ENCODE measurements at places on chromosomes 5 and 9.

- DNase-seq: no peak
These were observed 78.2 kb downstream of the CYFIP2 start for GRCh38 chr5:157343842-157344790.

DNA sequence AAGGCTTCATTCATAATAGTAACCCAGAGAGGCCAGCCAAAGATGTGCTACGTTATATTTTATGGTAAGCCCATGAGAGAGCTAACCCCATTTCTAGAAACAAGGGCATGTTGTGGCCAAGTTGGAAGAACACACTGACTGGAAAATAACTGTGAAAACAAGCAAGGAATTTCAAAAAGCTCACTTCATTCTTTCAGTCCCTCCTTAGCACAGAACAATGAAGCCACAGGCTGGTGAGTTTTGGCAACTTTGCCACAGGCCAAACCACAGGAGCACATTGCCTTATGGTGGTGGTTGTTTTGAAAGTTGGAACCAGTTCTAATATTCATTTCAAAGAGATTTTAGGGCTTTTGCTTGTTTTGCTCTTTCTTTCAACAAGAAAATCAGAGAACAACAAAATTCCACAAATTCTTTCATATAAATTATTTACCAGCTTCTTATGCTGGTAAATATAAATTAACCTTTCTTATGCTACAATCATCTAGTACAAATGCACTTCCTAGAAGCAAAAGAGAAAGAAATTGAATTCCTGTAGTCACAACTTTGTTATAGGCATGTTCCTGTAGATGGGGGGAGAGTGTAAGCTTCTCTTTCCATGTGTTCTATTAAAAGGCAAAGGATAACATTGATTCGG lies 225.4 kb upstream of the RFX3 start:
- no peak for DNase-seq

GRCh38 chr5:72167804-72168203 lies 60.5 kb downstream of the MAP1B start:
- DNase-seq: no peak

DNA sequence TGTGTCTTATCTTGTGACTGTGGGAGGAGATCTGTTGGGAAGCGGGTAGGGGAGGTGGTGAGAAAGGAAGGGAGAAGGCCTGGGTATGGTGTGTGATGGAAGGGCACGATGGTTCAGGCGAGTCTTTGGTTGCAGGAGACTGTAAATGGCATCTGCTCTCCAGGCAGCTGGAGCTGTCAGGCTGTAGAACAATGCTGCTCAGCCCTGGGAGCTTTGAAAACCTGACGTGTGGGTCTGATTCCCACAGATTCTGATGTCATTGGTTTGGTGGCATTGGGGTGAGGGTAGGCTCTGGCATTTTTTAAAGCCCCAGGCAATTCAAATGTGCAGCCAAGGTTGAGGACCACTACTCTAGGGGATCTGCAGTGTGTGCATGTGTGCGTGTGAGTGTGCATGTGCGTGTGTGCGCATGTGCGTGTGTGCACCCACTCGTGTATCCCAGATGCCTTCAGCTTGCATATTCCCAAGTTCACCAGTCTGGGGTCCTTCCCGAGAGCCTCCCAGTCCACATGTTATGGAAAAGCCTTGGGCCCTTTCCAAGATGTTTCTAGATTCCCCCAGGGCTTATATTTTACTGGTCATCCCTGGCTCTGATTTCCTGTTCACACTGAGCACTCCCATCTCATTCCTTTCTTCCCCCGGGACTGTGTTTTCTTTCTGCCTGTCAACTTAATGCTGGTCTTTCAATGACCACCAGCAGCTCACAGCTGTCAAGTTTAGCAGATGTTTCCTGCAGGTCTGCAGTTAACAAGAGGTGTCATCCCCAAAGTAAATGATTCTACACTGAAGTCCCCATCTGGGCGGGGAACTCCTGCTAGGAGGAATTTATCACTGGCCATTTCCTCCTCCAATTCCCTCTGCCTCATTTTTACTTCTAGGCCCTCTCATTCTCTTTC lies 34.0 kb downstream of the BOD1 start:
- DNase-seq: no peak

DNA sequence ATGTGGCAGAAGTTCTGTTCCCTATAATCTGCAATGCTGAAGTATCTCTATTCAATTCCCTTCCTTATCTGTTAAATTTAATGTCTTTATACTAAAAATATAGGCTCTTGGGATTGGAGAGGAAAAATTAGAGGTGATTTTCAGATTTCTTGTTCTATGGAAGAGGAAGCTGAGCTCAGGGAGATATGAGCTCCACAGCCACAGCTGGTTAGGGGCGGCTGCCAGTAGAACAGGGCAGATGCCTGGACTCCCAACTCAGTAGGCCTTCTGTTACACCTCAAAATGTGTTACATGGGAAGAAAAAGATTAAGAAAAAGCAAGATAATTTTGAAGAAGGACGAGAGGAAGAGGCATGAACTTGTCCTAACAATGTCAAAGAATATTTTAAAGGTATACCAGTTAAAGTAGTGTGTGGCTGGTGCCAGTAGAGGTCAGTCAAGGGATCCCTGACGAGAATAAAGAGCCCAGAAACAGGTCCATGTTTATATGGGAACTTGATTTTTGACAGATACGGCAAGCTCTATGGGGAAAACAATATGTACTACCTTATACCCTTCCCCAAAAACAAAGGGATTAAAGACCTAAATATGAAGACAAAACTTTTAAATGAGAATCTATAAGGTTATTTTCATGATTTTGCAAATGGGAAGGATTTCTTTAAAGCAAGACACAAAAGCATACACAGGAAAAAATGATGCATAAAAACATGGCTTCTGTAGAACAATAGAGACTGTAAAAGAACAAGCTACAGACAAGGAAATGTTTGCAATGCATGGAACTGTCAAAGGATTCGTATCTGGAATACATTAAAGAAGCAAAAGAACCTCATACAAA lies 28.7 kb downstream of the DNAJC21 start:
- no peak for DNase-seq

DNA sequence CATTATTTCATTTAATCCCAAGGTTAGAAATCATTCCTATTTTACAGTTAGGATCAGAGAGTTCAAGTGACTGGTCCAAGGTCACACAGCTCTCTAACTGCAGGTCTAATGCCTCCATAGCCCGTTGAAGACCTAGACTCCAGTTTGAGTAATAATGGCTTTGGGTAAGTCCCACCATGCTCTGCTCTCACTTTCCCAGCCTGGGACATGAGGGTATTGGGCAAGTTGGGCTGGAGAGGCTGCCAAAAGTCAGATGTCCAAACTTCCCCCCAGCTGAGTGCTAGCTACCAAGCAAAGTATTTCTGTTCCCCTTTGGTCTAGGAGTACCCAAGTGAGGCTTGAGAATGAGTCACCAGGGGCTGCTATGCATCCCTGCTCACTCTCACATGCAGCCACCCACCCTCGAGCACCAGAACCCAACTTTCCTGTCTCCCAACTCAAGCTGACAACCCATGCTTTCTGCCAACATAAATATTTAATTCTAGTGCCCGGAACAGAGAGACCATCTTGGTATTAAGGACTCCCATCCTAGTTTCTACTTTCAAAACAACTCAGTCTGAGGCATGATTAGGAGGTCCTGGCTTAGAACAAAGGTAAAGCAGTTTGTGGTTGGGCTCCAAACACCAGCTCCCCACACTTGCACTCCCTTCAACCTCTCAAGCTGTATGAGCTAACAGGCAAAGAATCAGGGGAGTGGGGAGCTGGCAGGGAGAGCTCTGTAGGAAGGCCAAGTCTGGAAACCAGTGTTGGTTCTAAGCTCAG lies 236.5 kb upstream of the TRIM32 start:
- no peak for DNase-seq

- DNase-seq: no peak
These were observed 18.4 kb upstream of the VPS13A start for GRCh38 chr9:77158772-77159513.

GRCh38 chr5:1358726-1359025 lies 13.8 kb upstream of the CLPTM1L start:
- no peak for DNase-seq

DNA sequence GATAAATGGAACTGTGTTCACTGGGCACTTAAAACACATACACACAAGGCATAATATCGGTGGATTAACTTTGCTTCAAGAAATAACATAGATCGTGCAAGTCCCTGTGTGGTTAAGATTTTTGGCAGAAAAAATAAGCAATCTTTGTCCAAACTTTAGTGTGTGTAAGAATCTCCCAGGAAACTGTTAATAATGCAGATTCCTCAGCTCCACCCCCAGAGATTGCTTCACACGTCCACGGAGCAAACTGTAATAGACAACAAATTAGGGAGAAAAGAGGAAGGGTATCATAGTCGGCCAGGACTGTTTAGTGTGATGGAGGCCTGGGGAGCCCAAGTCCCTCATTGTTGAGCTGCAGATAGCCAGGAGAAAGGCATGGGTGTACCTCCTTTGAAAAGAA lies 84.8 kb downstream of the PJA2 start:
- no peak for DNase-seq

DNA sequence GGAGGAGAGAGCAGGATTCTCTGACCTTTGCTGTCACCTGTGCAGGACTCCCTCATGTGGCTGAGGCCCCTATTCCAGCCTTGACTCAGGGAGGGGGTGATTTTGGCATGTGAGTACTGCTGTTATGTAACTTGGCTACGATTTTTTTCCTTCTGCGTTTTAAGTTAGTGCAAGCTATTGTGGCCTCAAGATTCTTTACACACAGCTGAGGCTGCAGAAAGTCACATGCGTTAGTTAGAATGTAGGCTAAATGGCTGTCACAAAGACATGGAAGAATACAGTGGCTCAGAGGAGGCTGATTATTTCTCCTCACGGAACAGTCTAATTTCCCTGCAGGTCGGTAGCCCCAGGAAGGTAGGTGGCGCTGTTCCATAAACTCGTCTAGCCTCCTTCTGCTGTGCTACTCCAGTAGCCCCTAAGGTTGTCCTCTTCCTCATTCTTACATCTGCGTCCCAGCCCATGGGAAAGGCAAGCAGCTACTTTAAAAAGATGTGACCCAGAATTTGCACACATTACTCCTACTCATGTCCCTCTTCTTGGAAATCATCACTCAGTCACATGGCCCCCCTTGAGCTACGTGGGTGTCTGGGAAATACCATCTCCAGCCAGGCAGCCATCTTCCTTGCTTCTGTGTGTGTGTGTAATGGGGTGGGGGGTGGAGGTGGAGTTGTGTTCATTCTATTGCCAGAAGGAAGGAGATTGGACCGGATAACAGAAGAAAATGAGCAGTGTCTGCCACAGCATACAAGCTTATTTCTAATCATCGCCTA lies 486.6 kb downstream of the CCDC171 start:
- DNase-seq: no peak

GRCh38 chr5:144088206-144089064 lies 82.0 kb downstream of the YIPF5 start:
- no peak for DNase-seq

- no peak for DNase-seq
These were observed 66.8 kb downstream of the TSPAN17 start for GRCh38 chr5:176714067-176714466.

GRCh38 chr5:159990506-159990905 lies 18.4 kb upstream of the TTC1 start:
- no peak for DNase-seq

GRCh38 chr9:101966691-101967090 lies 228.2 kb upstream of the GRIN3A start:
- DNase-seq: no peak

- no peak for DNase-seq
These were observed 208.9 kb downstream of the VPS13A start for GRCh38 chr9:77386187-77386586.

GRCh38 chr9:85994191-85994590 lies 53.2 kb downstream of the NAA35 start:
- DNase-seq: no peak

DNA sequence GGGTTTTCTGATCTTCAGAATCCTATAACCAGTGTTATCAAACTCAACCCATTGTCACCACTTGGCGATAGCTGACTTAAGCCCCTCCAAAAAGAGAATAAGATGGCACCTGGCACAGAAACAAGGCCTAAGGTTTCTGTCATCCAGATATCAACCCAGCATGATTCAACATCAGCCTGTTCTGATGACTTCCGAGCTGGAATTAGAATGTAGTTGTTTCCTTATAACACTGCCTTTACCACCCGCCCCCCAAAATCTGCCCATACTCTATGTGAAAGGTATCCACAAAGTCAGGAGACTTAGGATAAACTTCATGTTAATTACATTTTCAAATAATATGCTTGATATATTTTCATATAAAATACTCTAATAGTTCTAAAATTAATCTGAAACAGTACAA lies 5.2 kb downstream of the KLF9 start:
- no peak for DNase-seq

All from iPS DF 6.9 (cell line).